SJSA1 (cell line): ENCODE measurements at places on chromosomes 16 and 17. TPM values are rescaled to one million over a fixed set of nuclear protein-coding genes. Genes with fewer than 3 reads are reported as not detected.
A peak's percentile ranks its signal among the peaks of the same experiment; 100 is the strongest.

KRT39 gene
- total RNA-seq = not detected in 2 replicates

FBXL19 gene
- total RNA-seq = 7.1 and 8.9 TPM in 2 replicates

PIRT gene
- total RNA-seq = not detected in 2 replicates

DNA sequence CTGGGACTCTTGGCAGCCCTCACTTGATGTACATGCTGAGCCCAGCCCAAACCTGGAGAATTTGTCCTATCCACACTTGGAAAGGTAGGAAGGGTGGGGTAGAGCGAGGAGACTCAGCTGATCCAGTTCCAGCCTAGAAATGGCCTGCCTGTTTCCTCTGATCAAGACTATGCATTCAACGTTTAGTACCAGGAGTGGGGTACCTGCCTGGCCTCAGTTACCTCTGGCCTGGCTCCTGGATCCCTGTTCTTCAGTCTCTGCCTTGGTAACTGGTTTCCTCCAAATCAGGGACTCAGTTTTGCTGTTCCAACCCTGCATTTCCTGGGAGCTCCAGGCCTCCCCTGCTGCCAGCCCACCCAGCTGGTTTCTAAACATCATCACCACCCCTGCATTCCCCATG, 233.5 kb downstream of the GSG1L start:
- no peak for DNase-seq

KRT27 gene
- not detected in 2 replicates for total RNA-seq

DNA sequence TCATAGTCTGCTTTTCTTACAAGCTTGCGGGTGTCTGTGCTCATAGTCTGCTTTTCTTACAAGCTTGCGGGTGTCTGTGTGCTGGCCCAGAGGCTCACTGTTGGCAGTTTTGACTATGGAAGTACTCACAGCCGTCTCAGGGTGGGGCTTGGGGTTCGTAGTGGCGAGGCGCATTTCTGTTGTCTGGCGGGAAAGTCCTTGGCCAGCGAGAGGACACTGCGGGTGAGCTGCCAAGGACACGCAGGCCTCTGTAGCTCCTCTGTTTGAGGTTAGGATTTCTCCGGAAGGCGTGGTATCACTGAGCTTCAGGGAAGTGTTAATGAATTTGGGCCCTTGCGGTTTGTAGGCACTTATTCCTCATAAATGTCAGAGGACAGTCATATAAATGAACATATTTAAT, 13.5 kb downstream of the TBCD start:
- DNase-seq = no peak

DNA sequence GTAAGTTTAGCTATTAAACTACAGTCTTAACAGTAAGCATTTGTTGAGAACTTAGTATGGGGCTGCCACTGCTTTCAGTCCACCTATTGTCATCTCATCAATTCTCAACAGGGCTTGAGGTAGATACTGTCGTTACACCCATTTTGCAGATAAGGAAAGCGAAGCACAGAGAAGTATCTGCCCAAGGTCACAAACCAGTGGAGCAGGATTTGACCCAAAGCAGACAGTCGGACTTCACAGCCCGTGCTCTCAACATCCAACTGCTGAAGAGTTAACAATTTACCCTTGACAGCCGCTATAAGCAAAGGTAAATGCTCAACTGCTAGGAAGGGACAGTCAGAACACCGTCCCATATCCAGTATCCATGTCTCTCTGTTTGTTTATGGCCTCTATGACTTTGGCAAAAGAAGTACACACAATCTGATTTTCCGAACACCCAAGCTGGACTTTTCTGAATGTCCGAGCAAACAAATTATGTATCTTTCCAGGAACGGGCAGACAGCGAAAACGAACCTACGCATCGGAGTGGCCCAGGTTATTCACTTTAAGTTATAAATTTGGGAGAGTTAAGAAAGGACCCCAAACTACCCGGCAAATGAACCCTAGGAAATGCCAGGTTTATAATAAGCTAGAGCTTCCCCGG, 1.2 kb downstream of the SIAH1 start:
- peak; percentile 53 for DNase-seq

GRCh38 chr17:75681289-75681688, 14.2 kb downstream of the SAP30BP start:
- DNase-seq = no peak

DNA sequence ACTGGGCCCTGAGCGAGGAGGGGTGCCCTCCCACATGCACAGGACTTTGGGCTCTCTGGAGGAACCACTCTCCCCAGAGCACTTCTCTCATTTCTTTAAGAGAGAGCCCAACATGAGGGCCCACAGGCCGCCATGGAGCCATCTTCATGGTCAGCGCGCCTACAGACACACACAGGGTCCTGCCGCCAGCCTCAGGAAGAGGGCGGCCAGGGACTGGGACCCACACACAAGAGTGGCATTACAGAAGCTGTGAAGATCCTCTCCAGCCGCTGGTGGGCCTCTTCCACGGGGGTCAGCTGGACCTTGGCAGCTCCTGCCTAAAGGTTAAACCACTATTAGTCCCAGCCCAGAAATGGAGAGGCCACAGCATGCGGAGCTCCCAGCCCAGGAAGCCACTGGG, 54.5 kb downstream of the MYO18A start:
- no peak for DNase-seq

DNA sequence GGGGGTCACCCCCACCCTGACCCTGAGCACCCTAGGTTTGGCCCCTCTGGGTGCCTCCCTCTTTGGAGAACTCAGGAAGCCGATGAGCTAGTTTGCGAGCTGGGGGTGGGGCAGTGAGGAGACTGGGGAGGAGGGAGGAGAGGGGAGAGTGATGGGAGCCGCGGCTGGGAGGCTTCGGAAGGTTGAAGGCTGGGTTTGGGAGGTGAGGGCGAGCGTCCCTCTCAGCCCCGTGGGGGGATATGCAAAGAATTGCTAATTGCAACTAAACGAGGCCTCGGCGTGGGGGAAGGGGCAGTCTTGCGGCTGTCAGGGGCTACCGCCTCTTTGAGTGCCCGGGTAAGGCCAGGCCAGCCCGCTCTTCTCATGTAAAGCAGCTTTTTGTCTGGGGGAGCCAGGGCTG, 17.6 kb upstream of the FZD2 start:
- no peak for DNase-seq

DNA sequence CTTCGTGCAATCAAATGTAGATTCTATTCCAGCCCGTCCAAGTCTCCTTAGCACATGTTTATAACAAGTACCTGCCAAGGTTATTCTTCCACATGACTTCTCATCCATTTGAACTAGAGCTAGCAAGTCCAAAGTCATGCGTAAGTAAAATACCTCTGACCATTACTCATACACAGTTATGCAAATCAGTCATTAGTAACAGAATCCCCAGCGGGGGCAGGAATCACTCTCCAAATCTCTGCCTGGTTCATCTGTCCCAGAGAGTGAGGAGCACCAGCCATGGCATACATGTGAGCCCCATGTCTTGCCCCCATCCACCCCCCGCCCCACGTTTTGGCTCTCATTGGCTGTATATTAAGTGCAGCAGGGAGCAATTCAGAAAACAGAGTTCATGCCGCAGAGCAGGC, 27.7 kb downstream of the SRL start:
- peak; percentile 68 for DNase-seq

GRCh38 chr17:45104497-45104896, 27.8 kb downstream of the PLCD3 start:
- DNase-seq = no peak
